ENCODE measurements at places on chromosomes 1 and 21.

DNA sequence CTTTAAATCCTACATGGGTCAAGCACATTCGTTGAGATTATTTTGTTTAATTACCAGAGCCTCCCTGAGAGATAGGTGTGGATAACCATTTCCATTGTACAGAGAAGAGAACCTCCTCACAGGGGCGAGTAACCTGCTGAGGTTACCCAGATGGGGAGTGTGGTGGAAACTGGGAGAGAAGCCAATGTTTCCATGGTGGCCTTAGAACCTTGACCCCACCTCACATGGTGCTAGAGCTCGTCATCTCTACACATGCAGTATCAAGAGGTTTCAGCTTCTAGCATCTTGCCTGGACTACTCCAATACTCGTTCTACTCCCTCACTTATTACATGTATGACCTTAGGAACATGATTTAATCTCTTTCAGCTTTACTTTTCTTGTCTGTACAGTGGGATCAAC, 4.8 kb downstream of the REG4 start:
- DNase-seq: no peak

DNA sequence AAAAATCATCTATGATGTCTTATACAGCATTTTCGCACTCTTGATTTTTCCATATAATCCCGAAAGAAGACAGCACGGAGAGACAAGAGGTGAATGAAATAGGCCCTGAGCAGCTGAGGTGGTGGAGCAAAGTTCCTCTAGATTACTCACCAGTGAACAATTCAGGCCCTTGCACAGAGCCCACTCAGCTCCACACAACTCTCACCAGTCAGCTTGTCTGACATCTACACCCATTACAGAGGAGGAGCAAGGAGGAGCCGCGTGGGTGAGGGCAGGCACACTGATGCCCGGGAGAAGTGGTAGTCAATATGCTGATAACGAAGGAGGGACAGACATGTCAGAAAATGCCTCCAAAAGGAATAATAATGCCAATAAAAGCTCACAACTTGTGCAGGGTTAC, 59.9 kb downstream of the DNM3 start:
- no peak for DNase-seq

DNA sequence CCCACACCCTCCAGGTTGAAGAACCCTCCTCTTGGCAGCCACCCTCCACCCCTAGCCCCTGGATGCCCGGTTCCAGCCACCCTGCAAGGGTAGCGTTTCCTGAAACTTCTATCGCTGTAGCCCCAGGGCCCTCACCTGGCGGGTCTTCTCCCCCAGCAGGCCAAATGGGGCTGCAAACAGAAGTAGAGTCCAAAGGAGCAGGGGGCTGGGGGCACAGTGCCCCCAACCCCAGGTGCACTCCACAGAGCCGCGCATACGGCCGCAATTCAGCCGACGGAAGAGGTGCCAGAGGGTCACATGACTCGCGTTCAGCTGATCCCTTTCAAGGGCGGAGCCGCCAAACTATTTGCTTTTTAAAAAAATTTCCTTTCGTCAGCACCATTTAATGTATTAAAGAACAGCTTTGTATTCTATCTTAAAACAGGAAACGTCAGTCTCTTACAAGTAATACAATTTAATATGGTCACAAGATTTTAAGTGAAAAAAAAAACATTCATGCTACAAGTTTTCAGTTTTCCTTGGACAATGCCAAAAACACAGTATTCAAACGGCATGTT, at the start of gene GLMP:
TSS of gene GLMP (minus strand) at position 289 of the 557 bp plus-strand sequence. CDS start at position 255, 34 bp downstream.
- DNase-seq: peak; percentile 31

GRCh38 chr1:55928576-55928975, 650.8 kb downstream of the PLPP3 start:
- no peak for DNase-seq

DNA sequence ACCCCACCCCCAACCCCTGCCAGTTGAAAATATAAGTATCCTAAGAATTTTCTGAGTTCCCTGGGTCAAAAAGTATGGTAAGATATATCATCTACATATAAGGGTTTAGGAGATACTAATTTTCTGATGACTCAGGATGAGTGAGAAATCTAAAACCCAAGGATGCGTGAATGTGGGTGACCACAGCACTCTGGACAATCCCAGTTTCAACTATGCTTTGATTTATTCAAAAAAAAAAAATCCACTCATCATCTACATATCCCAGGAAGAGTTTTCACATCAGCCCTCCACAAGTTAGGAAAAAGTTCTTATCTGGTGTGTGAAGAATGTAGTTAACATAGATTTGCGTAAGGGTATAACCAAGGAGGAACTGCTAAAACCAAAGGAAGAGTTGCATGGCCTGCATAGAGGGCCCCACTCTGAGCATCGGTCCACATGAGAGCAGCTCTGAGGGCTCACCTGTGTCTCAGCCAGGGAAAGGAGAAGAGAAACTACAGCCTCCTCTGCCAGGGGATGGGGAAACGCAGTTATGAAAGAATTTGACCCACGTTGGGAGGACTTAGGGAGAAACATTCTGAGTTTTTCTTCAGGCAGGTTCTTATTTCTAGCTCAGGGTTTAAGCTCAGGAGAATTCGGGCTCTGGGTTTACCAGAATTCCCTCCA, 18.8 kb downstream of the LAMB3 start:
- no peak for DNase-seq

- DNase-seq: no peak
These were observed 13.9 kb downstream of the ATF3 start for GRCh38 chr1:212622467-212622866.

DNA sequence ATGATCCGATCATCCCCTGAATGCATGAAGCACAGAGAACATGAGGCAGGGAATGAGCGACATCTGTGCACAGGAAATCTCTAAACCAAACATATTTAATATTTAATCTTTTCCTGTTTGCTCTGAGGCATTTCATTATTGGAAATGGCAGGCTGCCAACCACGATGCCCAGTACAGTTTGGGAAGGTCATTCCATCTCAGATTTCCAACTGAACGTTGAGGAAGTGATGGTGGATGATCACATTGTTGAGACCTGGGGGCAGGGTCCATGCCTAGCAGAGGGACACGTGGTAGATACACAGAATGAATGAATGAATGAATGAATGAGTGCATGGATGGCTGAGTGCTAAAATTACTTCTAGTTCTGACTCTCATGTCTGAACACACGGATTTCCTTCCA, 15.9 kb upstream of the FASLG start:
- no peak for DNase-seq

- no peak for DNase-seq
These were observed 15.8 kb downstream of the MAPKAPK2 start for GRCh38 chr1:206700445-206701036.

GRCh38 chr1:91541918-91542533, 41.4 kb downstream of the CDC7 start:
- no peak for DNase-seq

DNA sequence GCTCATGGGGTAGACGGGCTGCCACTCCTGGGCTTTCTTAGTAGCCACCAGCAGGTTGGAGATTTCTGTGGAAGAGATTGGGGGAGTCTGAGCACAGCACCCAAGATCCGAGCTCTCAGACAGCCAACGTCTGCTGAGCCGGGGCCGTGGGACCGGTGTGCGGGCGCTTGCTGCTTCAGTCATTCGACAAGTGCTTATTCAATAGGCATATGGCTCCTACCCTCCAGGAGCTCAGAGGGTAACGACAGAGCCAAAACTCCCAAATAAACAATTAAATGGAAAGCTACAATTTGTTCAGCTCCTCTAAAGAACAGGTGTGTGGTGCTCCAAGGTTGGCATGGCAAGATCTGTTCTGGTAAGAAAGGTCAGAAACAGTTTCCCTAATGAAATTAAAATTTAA, 106.0 kb downstream of the RAVER2 start:
- DNase-seq: no peak

DNA sequence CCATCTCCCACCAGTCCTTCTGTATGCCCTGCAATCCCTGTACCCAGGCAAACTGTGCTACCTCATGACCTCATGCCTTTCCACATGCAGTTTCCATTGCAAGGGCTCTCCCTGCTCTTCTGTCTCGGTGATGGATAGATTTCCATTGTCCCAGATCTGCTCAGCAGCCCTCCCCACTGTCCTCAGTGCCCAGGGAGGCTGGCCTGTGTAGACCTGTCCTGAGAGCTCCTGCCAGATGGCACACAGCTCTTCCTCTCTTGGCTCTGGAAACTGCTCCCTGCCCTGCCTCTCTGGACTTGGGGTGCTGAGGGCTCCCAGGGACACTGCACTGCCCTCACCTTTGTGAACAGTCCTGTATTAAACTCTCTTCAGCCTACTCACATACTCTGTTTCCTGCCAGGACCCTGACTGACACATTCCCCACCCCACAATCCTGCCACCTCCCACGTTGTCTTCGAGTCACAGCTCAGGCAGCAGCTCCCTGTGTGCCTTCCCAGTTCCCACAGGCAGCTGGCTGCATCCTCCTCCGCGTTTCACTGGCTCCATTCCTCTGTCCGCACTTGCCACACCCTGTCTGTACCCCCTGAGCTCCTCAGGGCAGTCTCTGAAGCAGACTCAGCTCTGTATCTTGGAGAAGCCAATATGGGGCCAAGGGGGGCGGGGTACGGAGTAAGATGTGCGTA, 57.0 kb downstream of the SPATA46 start:
- no peak for DNase-seq

DNA sequence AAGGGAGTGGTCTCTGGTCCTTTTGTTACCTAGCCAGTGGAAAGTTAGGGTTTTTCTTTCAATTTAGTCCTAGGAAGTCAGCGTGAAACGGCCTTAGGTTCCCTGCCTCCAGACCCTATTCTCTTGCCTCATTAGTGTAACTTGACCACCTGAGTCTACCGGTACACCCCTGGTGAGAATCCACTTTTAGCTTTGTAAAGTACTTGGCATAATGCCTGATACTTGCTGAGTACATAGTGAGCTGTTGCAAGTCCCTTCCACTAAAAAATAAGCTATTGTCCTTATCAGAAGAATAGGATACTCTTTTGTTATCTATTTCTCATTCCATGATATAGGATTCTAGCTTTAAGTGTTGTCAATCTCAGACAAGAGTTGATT, 228.8 kb downstream of the ST6GALNAC3 start:
- no peak for DNase-seq

DNA sequence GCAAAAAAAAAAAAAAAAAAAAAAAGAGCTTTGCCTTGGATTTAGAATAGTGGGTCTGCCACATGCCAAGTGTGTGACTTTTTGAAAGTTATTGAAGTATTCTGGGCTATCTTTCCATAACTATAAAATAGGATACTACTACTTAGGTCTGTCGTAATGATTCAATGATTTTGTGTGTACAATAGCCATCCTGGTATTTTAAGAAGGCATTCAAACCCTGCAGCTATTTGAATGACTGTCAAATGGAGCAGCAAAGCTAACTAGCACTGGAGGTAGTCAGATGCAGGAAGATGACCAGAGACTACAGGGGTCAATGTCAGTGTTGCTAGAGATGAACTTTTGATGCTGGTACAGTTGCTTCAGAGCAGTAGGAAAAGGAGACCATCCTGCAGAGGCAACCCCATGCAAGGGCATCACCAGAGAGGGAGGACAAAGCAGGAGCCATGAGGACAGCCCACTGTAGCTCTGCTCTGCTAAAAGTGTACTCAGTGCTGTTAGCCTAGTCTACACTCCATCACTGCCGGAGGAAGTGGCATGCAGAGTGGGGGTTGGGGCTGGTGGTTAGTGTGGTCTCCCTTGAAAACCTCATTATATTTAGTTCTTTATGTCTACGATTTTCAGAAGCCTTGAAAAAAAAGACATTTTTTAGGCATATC, 29.0 kb downstream of the DUSP10 start:
- DNase-seq: peak; percentile 54
